ENCODE measurements at places on chromosomes 4 and X. TPM values are rescaled to one million over a fixed set of nuclear protein-coding genes. Genes with fewer than 3 reads are reported as not detected.

Gene NRK
- total RNA-seq, result 0.77 TPM

Gene MYOZ2
- total RNA-seq, result 0.26 TPM

Gene STPG2
- total RNA-seq, result under 0.01 TPM

Gene UGT2B11
- not detected for total RNA-seq

Gene PPP1R2C
- total RNA-seq, result not detected

Gene DDIT4L
- total RNA-seq, result 6.4 TPM
